ENCODE measurements at places on chromosomes 12 and 14. TPM values are rescaled to one million over a fixed set of nuclear protein-coding genes. Genes with fewer than 3 reads are reported as not detected.

The RND1 gene
- polyA plus RNA-seq: 1.3 TPM

The COX8C gene
- 0.27 TPM for polyA plus RNA-seq

The CLEC7A gene
- 8.3 TPM for polyA plus RNA-seq

The ARID2 gene
- 17.2 TPM for polyA plus RNA-seq

The DHH gene
- 0.52 TPM for polyA plus RNA-seq

DNA sequence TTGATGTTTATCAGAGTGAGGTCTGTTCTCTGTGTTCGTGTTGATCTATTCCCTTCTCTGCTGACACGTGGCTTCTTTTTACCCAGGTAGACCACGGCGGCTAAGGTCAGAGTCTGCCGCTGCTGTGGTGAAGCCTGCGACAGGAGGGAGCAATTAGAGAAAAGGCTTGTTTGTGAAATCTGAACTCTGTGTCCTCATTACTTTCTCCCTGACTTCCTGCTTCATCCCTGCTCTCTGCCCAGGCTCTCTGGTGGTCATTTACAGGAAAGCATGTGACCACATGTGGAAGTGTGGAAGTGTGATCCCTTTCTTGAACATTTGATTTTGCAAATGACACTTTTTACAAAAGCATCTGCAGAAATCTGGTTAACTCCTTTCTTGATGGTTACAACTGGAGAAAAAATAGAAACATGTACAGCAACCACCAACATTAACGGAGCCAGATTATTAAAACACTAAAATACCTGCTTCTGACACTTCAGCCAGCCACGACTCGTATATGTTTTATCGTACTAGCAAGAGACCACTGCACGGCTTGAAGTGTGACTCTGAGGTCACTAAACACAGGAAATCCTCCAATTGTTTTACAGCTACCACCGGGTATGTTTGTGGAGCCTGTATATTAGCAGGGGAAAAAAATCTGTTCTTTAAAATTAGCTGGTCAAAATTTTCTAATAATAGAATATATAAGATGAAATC lies 388.6 kb upstream of the TMPO start:
- DNase-seq: peak; percentile 86

- no peak for DNase-seq
These were observed 38.9 kb downstream of the KIF21A start for GRCh38 chr12:39404000-39404399.

GRCh38 chr14:25520821-25521220 lies 470.9 kb upstream of the STXBP6 start:
- no peak for DNase-seq

- no peak for DNase-seq
These were observed 51.8 kb upstream of the NUAK1 start for GRCh38 chr12:106190581-106190980.

- DNase-seq: peak; percentile 44
These were observed 92.1 kb downstream of the NINJ2 start for GRCh38 chr12:570921-571794.

DNA sequence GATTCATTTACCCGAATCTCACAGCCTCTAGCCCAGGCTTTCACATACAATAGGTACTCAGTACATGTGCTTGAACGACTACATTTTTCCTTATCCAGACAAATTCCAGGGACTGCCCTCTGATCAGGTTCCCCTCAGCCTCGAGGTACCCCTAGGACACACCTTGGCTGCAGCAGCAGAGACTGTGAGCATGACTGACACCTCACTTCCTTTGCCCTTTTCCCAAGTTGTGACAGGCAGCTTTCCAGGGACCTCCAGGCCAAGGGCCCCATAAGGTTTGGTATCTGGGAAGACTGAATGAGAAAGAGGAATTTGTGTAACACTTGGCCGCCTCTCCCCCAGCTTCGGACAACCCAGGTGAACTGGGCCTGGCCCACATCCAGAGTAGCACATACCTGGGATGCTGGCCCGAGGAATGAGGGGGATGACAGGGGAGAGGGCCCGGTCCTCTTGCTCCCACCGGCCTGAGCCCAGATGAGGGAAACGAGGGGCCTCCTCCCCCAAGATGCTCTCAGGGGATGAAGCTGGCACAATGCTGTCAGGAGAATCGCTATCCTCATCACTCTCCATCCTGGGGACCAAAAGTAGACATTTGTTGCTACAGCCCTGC lies 10.2 kb upstream of the PRKAG1 start:
- no peak for DNase-seq

GRCh38 chr14:79680087-79680486 lies 531.2 kb downstream of the DIO2 start:
- DNase-seq: no peak

DNA sequence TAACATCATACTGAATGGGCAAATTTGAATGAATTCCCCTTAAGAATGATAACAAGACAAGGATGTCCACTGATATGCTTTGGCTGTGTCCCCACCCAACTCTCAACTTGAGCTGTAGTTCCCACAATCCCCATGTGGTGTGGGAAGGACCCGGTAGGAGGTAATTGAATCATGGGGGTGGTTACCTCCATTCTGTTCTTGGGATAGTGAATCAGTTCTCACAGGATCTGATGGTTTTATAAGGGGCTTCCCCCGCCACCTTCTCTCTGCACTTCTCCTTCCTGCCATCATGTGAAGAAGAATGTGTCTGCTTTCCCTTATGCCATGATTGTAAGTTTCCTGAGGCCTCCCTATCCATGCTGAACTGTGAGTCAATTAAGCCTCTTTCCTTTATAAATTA lies 29.3 kb downstream of the MED6 start:
- no peak for DNase-seq

DNA sequence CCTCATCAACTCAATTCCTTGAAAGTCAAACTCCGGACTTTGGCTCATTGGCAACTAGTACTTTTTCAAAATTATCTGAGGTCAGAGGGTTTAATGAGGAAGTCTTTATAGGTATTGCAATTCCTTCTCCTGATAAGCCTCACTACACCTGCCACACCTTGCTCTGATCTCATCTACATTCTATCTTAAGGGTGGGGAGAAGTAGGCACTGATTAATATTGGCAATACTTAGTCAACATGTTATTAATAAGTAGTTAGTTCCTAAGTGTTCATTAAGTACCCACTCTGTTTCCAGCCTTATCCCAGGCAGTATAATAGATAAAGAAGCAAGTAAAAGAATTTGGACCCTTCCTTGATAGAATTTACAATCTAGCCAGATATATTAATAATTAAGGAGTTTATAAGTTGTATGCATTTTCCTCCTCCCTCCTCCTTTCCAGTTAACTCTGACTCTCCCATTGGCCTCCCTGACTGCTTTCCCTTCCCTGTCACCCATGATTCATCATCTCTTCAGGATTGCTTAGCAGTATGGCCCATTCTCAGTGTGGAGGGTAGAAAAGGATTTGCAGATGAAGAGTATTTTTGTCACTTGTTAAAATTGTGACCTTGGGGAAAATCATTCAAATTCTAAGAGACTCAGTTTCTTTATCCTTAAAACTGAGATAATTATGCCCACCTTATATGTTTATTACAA lies 231.0 kb upstream of the ATP2B1 start:
- peak; percentile 86 for DNase-seq

All from large intestine (tissue), 12 donors.